Fibroblast of upper back skin (primary cell): ENCODE measurements at places on chromosomes 4 and X.

GRCh38 chrX:6225288-6225910, 3.3 kb downstream of the NLGN4X start:
- no peak for DNase-seq

- DNase-seq = peak; percentile 71
Measured at GRCh38 chr4:82618103-82618720, 56.4 kb upstream of the TMEM150C start.

GRCh38 chr4:2261110-2261852, 628 bp downstream of the MXD4 start:
- peak; percentile 45 for DNase-seq

GRCh38 chr4:98656886-98657285, 1.5 kb downstream of the TSPAN5 start:
- DNase-seq = no peak

DNA sequence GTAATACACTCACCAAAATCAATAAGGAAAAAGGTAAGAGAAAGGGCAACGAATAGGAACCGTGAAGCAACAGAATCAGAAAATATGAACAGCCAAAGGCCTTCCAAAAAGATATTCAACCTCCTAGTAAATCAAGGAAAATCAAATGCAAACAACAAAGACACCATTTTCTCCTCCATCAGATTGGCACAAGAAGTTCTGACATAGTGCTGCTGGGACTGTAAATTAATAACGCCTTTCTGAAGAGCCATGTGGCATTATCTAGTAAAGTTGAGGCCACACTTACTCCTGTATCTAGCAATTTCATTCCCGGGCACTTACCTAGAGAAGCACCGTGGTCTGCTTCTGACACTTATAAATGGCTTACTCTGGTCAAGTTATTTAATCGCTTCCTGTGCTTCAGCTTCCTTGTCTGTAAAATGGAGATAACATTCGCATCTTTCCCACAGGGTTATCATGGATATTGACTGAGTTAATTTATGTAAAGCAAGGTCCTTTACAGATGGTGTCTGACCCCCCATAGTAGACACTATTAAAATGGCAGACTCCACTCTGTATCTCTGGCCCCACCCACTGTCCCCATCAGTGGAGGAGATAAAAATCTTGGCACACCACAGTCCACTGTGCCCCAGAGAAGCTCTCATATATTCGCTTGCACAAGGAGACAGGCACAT, 20.5 kb upstream of the ENPP6 start:
- DNase-seq = no peak

- DNase-seq = peak; percentile 96
Measured at GRCh38 chr4:73725985-73726384, 14.4 kb upstream of the CXCL8 start.

GRCh38 chr4:38873290-38873944, 5.8 kb downstream of the FAM114A1 start:
- DNase-seq = no peak

DNA sequence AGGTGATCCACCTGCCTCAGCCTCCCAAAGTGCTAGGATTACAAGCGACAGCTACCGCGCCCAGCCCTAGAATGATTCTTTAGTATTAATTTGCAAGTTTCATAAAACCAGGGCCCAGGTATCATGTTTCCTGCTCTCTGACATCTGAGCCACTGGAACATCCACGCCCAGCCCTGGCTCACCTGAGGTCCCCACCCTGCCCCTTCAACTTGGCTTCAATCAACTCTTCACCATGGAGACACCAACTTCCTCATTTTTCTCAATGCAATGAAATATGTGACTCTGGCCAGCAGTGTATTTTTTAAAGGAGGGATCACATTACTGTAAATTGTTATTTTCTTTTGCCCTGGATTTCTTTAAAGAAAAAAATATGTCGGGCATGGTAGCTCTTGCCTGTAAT, 3.9 kb downstream of the PRSS12 start:
- no peak for DNase-seq

- DNase-seq = no peak
Measured at GRCh38 chr4:181991369-181992108, 251.7 kb upstream of the TENM3 start.

GRCh38 chrX:139483699-139484098, 46.8 kb upstream of the F9 start:
- DNase-seq = no peak

- no peak for DNase-seq
Measured at GRCh38 chrX:154411981-154412340, 622 bp downstream of the TAFAZZIN start.

DNA sequence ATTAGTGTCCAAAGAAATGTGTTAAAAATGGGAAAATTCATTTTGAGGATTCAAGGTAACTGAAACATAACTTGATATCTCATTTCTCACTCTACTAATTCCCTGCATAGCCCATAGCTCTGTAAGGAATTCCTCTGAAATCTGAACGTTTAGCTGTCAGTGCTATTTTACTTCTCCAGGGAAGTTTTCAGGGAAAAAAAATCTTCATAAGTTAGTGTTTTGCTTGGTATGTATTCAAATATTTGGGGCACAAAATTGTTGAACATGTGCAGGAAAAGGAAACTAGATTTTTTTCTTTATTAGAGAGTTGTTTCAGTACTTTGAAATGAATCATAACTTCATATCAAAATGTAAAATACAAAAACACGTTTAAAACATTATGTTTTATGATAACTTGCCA, 891.4 kb downstream of the CENPC start:
- DNase-seq = peak; percentile 41

DNA sequence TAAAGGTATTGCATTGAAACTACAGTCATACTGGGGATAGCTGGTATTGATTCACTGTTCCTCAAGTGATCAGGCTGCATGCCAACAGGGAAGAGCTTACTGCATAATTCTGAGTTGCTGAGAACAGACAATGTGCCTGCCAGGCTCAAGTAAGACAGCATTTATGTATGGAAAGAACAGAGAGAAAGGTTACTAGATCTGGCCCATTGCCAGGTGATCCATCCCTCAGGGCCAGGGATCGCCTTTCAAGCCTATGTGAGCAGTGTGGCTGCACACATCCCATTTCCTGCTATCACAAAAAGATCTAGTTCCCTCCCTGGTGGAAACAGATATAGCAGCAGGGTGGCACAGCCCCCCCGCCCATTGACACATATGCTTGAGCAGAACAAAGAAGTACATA, 254.0 kb downstream of the TMA16 start:
- no peak for DNase-seq

DNA sequence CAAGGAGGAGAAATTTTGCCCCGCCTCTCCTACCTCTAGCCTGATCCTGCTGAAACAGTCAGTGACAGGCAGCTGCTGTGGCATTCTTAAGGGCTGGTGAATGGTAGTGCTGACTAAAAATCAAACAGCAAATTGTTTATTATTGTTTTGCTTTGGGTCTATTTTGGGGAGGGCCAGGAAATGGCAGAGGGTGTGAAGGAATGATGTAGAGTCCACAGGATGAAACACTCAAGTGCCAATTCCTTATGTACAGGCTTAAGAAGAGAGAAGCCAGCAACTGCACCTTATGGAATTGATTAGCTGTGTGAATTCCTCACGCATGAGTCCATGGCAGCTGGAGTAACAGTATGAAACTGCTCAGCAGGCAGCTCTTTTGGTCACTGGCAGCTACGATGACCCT, 39.7 kb downstream of the VEGFC start:
- peak; percentile 98 for DNase-seq

- peak; percentile 5 for DNase-seq
Measured at GRCh38 chr4:242121-242848, 63.0 kb downstream of the ZNF732 start.

DNA sequence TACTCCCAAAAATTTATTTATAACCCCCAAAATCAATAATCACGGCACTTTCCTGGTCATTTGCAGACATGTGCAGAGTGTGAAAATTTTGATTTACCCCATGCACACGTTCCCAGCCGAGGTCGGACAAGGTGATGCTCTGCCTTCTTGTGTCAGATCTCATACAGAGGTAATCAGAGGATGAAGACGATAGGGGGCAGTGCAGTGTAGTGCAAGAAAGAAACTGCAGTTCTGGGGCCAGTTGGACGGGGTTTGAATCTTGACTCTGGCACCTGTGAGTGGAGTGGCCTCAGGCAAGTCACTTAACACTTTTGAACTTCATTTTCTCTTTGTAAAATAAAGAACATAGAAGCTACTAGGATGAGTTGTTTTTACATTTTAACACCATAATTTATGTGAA, 88.4 kb downstream of the FRMPD3 start:
- DNase-seq = peak; percentile 49

GRCh38 chr4:181952478-181952877, 290.7 kb upstream of the TENM3 start:
- DNase-seq = peak; percentile 98

DNA sequence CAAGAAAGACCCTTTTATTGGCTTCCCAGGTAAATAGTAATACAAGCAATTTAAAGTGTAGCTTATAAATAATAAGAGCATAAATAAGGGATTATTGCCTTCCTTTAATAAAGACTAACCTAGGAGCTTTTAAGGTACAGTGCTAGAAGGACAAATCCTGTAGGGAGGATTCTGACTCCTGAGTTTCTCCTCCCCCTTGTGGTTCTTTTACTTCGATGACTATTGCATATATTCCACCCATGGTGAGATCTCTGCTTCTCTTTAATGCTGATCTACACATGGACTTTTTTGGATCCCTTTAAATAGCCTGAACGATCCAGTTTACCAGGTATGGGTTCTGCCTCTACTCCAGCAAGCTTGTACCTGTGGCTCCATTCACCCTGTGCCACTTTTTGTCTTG, 2.5 kb downstream of the GALNT7 start:
- peak; percentile 42 for DNase-seq

DNA sequence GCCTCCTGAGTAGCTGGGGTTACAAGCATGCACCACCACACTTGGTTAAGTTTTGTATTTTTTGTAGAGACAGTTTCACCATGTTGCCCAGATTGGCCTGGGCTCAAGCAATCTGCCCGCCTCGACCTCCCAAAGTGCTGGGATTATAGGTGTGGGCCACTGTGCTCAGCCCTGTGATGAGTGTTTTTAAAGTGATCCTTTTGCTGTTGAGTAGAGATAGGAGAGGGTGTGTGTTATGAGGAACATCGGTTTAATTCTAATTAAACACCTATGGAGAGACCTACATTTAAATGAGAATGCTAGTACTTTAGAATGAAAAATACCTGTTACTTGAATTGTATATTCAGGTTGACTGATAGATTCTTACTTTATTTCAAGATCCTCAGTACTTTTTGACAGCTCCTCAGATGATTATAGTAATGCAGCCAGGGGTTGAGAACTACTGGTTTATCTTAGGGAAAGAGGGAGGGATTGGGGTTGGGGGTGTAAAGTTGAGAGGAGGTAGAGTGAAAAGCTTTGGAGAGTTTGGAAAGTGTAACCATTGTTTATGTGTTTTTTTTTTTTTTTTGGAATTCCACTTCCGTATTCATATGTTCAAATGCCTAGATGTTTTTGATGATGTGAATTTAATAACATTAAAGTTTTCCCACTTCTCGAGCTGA, 36.8 kb upstream of the DCK start:
- no peak for DNase-seq

DNA sequence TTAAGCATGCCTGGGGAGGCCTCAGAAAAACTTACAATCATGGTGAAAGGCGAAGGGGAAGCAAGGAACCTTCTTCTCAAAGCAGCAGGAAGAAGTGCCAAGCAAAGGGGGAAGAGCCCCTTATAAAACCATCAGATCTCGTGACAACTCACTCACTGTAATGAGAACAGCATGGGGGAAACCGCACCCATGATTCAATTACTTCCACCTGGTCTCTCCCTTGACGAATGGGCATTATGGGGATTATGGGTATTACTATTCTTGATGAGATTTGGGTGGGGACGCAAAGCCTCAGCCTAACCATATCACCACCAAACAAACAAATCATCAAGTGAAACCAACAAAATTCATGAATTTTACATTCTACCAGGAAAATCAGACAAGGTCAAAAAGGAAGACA, 76.7 kb upstream of the TAB3 start:
- no peak for DNase-seq

GRCh38 chr4:78156520-78156919, 99.4 kb downstream of the FRAS1 start:
- DNase-seq = no peak

- no peak for DNase-seq
Measured at GRCh38 chrX:56382278-56382677, 150.1 kb downstream of the KLF8 start.

DNA sequence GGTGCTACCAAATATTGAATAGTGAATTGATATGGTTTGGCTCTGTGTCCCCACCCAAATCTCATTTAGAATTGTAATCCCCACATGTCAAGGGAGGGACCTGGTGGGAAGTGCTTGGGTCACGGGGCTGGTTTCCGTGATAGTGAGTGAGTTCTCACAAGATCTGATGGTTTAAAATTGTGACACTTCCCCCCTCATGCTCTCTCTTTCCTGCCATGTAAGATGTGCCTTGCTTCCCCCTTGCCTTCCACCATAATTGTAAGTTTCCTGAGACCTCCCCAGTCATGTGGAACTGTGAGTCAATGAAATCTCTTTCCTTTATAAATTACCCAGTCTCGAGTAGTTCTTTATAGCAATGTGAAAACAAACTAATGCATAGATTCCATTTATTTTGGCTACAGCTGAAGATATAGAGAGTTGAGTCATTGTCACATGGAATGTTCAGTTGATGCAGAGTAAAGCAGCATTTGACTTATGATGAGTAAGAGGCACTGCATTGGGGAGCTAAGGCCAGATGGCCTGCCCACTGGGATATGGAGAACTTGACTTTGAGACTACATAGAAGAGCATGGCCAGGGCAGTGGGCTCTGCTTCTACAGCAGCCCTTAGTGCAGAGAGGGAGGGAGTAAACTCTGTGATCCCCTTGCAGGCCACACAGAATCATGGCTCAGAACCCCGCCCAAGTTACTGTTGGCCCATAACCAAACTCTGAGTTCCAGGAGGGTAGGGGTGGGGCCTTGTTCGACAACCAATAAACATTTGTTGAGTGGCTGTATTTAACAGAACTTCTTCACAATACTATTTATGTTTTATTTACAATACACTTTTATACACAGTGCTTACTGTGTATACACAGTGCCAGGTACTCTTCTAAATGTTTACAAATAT, 34.2 kb downstream of the RAI2 start:
- DNase-seq = peak; percentile 3

DNA sequence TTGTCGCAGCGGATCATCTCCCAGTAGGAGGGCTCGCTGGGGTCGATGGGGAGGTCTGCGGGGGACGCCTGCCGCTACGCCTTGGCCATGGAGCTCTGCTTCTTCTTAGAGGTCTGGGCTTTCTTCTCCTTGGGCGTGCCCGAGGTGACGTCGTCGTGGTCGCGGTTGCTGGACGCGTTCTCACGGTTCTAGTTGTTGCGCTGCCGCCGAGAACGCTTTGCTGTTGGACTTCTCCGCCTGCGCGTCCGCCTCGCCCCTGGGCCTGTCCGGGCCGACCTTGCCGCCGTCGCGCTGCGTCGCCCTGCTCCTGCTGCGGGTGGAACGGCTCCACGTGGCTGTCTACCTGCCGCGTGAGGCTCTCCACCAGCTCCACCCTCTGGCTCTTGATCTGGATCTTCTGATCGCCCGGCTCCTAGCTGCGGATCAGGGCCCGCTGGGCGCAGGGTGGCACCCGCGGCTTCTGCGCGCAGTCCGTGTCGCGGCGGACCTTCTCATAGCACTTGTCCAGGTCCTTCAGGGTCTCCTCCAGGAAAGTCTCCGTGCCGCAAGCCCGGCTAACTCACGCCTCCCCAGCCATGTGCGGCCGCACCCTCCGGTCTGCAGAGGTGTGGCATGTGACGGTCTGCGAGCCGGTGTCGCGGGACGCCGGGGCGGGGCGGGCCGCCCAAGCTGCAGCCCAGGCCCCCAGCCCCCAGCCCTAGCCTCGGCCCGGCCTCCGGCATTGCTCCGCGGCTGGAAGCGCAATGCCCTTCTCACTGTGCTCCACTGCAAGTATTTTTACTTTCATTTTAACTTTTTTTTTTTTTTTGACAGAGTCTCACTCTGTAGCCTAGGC, 40.5 kb upstream of the OGT start:
- peak; percentile 22 for DNase-seq
